ENCODE measurements at places on chromosomes 1 and 21.

DNA sequence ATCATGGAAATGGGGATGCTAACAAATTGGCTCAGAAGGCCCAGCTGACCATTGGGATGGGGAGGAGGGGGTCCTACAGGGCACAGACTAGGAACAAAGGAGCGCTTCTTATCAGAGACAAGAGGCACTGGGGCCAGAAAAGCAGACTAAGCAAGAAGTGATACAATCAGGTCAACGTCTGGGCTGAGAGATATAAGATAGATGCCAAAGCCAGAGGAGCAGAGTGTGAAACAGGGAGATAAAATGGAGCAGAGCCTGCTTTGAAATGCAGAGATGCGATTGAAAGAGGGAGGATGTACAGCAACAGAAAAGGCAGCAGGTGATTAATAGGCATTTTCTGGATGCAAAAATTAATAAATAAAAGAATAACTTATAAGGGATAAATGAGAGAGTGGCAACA is 127.5 kb upstream of the SAMSN1 start:
- DNase-seq: no peak

DNA sequence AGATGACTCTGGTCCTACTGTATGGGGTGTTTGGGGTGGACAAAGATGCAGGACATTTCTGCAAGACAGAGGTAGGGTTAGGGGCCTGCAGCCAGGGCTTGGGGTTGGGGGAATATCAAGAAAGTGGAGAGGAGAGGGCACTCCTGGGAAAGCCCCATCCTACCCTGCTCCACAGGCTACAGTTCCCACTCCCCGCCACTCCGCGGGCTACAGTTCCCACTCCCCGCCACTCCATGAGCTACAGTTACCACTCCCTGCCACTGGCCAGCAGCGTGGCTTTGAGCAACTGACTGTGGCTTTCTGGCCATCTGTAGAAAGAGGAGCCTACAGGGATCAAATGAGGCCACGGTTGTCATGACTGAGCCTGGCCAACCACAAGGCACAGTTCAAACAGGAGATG is 93.8 kb upstream of the GRIK3 start:
- DNase-seq: no peak

DNA sequence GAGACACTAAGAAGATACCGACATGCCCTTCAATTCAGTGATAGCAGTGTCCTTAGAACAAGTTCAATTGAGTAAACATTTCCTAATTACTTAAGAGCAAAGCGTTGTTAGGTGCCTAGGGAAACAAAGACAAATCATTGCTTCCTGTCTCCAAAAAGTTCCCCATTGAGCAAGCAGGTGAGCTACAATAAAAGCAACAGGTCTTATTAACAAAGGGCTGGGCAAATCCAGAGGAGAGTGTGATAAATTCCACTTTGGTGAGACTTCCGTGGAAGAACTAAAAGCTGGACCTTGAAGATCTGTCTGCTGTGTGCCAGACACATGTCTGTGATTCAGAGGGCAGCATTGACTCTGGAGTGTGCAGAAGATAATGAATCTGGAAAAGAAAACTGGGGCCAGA is 1.9 kb upstream of the TUT4 start:
- DNase-seq: no peak

DNA sequence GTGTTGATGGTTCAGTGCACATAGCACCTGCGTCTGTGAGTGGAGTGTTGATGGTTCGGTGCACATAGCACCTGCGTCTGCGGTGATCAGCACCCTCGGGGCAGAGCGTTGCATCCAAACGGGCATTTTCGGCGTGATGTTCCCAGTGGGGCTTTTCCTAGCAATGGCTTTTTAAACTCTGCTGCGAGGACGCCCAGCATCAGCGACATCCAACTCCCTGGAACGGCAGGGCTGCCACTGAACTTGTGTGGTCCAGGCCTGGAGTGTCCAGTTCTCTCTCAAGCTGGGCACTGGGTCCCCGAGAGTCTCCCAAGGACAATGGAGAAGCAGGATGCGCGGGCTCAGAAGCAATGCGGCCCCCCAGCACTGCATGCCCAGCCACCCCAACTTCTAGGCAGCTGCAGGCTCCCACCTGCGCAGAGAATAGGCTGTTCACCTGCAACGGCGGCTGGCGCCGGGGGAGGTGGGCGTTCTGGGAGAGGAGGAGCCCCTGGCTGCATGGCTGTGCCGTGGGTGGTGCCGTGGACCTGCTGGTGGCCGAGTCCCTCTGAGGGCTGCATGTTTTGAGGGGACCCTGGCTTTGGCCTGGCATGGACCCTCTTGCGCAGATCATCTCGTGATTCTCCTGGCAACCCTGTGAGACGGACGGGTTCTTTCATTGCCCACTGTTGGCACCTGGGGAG is 10.1 kb upstream of the C1orf174 start:
- no peak for DNase-seq

DNA sequence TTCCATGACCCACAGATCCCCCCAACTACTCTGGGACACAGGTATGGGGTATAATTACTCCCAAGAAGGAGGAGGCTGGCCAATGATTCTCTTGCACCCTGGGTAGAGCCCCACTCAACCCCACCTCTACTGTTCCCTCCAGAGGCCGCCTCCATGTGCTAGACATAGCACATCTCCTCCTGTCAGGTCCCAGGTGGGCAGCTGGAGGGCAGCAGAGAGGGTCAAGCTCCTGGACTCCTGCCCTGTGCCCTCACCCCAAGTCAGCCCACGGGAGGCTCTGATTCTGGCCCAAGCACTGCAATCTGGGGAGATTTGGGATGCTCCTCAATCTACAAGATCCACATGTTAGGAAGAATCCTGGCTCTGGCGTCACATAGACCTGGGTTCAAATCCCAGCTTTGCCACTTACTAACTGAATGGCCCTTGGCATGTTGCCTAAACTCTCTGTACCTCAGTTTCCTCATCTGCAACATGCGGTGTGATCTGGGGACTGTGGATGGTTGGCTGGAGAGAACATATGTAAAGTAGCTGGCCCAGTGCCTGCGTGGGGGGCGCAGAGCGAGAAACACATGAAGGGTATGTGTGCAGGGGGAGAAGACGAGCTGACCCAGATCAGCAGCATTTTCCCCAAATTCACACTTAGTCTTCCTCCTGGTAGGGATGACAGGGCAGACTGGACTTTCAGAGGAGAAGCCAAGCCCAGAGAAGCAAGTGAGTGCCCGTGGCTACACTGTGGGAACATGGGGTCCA is 23.2 kb downstream of the TNNT2 start:
- DNase-seq: no peak

DNA sequence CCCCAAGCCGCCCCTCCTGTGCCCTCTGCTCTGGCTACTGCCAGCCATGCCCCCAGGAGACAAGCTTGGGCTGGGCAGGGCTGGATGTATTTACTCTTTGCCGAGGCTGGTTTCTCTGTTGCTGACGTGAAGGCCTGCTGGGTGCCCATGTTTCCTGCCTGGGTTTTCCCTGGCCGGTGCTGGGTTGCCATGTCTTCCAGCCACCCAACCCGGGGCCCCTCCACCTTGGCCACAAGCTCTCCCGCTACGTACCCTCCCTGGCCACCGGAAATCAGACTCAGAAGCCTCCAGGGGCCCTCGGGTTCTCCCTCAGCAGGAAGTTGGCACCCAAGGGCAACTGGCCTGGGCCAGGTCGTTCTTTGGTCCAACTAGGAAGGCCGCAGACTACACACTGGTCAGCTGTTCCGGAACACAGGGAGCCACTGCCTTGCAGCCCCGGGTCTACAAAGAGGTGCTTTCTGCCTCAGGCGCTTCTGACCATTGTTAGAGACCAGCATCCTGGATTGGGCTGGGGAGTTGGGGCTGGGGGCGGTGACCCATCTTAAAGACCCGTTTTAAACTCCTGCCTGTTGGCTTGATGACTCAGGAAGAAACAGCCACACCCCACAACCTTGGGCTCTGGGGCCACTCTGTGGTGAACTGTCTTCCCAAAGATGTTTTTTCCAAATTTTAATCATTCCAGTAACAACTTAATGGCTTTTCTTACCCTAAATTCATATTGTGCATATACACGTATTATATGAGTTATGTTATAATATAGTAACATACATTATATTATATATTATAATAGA is 71.2 kb upstream of the RUNX3 start:
- no peak for DNase-seq

DNA sequence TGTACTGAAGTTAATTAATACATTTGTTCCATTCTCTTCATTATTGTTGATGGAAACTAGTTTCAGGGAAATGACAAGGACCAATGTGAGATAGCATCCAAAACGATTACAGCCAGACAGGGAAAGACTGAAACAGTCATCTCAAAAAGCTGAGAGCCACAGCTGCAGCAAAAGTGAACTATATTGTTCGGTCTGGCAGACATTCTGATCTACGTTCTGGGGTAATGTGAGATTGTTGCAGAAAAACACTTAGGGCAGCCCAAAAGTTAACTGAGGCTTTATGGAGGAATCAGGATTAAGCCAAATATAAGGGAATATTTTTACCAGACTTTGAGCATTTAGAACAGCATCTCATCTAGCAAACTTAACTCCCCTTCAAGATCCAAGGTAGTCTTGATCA is 112.9 kb downstream of the LRRC40 start:
- DNase-seq: no peak

DNA sequence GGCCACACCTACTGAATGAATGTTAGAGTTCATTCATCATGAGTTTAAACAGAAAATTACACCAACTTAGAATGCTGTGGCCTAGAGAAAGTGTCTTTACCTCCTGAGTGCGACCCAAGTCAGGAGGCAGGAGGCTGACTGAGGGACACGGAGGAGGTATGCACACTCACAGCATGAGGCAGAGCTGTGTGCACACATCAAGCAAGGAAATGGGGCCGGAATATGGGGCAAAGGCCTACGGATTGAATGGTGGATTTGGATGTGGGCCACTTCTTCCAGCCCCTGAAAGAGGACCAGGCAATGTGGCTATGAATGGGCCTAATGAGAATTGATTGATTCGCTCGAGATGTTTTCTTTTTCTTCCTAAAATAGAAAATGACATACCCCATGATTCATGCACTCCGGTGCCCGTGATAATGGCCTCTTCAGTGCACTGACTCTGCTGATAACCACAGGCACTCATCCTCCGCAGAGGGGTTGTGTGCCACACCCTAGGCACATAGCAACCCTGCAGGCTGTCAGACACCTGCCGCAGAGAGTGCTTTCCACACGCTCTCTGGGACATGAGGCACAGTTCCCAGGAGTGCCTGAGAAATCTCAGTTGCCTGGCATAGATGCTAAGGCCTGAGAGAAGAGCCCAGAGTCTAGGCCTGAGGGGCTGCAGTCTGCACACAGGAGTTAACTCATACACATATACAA is 155.5 kb downstream of the GLUL start:
- no peak for DNase-seq

- no peak for DNase-seq
These were observed 853.5 kb upstream of the ADAMTS5 start for GRCh38 chr21:27820342-27820741.

- DNase-seq: no peak
These were observed 1.2 kb downstream of the TNFRSF18 start for GRCh38 chr1:1204998-1205768.

DNA sequence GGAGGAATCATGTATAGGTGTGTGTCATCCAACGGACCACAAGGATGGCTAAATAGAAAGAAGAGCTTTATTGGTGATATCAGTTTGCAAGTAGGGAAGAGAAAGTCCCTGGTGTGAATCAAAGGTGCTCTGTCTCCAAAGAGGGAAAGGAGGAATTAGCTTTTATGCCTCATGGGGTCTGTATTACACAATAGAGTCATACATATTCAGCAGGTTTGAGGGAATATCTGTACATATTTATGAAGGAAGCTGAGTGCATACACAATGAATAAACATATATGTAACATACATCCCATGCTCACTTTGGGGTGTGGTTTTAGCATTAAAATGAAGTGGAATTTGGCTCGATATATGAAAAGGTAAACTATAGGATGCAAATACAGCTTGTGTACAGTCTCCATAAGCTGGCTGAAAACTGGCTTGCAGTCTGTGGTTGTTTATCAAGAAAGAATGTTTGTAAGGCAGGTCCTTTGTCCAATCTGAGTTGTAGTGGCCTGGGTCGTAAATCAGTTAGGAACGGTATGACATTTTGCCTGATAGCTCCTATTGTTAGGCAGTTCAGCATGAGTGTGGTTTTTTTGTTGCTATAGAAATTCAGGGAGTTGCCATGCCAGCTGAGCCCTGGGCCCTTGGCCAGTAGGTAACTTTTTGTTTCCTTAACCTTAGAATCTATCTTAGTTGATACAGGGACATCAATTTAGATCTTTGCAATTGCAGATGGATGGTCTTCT is 198.0 kb upstream of the ZP4 start:
- no peak for DNase-seq

DNA sequence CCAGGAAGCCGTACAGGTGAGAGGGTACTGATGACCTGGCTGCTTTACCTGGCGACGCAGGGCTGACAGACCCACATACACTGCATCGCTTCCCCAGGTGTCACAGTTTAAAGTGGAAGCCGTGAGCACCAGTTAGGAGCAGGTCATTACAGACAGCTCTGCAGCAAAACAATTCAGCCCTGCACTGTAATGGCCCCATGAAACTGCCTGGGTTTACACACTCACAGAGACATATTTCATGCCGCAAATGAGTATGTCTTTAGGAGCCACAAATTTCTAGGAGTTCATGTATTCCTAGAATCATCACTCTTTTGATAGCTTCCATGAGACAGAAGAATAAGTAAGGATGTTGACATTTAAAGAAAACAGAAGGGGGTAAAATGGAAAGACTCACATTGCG is 723.1 kb downstream of the MATN1 start:
- DNase-seq: no peak

GRCh38 chr1:18970762-18971161 is 14.3 kb upstream of the IFFO2 start:
- no peak for DNase-seq

DNA sequence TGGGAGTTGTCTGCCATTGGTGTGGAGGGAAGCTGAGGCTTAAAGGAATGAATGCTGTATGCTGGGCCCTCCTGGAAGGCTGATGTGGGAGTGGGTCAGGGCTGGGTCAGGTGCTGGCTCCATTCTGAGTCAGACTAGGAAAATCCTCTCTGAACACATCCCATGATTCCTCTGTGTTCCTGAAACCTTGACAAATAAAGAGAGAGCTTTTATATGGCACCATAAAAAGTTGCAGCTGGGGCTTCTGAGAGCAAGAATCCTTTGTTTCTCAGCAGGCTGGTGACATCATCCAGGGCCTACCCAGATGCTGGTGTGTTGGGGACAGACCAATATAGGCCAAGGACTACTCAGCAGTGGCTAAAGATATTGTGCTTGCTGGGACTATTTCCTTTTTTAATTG is 27.8 kb upstream of the NFASC start:
- no peak for DNase-seq

DNA sequence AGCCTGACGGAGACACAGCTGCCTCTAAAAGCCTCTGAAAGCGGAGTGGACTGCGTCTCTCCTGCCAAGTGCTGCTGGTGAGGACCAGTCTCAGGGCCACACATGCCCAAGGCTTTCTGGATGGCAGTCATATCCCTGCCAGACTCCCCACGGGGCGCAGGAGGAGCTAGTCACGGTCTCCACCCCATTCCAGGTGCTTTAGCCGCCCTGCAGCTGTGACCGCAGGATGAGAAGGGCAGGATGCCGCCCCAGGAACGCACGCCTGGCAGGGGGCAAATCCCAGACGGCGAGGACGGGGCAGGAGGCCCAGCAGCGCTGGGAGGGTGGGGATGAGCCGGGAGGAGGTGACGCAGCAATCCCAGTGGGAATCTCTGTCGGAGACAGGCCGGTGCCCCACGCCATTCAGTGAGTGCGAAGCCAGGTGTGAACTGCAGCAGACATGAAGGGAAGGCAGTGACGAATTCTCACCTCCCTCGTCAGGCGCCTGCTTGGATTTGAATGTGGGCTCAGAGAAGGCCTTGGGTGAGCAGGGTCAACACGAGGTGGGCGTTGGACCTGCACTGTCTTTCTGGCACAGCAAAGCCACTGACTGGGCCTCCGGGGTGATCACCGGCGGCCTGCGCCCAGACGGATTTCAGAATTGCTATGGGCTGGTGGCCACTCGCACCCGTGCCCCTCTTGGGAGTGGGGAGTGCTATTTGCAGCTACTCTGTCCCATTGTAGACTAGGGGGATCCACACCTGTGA is 38.5 kb upstream of the SLC19A1 start:
- no peak for DNase-seq

Data from cortex of kidney (tissue), 1 donor.